ENCODE measurements at places on chromosomes 2 and 18. TPM values are rescaled to one million over a fixed set of nuclear protein-coding genes. Genes with fewer than 3 reads are reported as not detected.
A peak's percentile ranks its signal among the peaks of the same experiment; 100 is the strongest.

- H3K27ac ChIP-seq: no peak overlapping the region
- peaks cover 99% of the 10 kb centered on the region for H3K36me3 ChIP-seq
- H3K27me3 ChIP-seq: no peaks in the 10 kb centered on the region
- H3K4me1 ChIP-seq: no peaks in the 10 kb centered on the region
- no peak overlapping the region for H3K4me3 ChIP-seq
Observed at GRCh38 chr2:128187032-128187654, 96.1 kb downstream of the UGGT1 start.

DNA sequence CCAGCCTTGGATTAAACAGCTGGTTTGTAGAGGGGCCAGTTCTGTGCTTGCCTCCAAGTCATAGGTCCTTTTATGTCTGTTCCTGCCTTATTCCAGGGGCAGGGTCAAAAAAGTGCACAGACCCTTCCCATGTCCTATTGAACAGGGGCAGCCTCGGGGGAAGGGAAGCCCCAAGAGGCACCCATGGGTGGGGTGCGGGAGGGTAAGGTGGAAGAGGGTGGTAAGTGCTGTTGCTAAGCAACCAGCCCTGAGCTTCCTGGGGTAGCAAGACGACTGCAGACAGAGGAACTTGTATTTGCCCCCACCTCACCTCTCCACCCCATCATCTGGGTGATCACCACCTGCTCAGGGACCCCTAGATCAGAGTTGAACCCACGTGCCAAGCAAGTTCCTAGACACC is 7.7 kb downstream of the DNMT3A start:
- no peaks in the 10 kb centered on the region for H3K27me3 ChIP-seq
- no peak overlapping the region for H3K4me3 ChIP-seq
- no peak overlapping the region for H3K27ac ChIP-seq
- H3K4me1 ChIP-seq: no peaks in the 10 kb centered on the region
- no peak for DNase-seq

Gene CDH7
- total RNA-seq: not detected

GRCh38 chr18:10475276-10475653 is 20.8 kb downstream of the APCDD1 start:
- no peaks in the 10 kb centered on the region for H3K36me3 ChIP-seq
- no peak for DNase-seq
- H3K27ac ChIP-seq: no peak overlapping the region
- peaks cover 9% of the 10 kb centered on the region for H3K4me1 ChIP-seq

GRCh38 chr18:52898485-52899058 is 558.6 kb downstream of the DCC start:
- H3K4me1 ChIP-seq: no peaks in the 10 kb centered on the region
- no peak overlapping the region for H3K4me3 ChIP-seq
- no peaks in the 10 kb centered on the region for H3K27me3 ChIP-seq
- DNase-seq: no peak

GRCh38 chr2:179440642-179441251 is 176.1 kb upstream of the SESTD1 start:
- no peak overlapping the region for H3K4me3 ChIP-seq
- no peak overlapping the region for H3K27ac ChIP-seq
- H3K4me1 ChIP-seq: no peaks in the 10 kb centered on the region

DNA sequence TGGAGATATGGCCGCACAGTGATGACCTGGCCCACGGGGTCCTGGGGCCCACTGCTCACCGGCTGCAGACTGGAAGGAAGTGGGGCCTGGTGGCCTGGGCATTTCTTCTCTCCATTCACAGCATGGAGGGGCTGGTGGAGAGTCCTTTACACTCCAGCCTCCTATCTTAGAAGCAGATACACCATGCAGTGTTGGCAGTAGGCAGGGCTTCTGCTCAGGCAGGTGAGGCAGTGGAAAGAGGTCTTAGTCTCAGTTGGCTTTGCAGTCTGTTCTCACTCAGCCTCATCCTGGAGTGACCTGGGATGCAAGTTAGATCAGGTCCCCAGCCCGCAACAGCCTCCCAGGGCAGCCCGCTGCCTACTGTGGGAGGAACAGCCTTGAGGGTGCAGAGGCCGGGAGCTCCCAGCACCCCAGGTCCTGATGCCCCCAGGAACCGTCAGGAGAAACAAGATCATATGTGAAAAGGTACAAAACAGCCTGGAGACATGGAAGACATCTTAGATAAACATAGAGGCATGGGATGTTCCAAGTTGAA is 45.8 kb upstream of the OTOS start:
- H3K27ac ChIP-seq: no peak overlapping the region
- H3K36me3 ChIP-seq: no peaks in the 10 kb centered on the region
- no peaks in the 10 kb centered on the region for H3K27me3 ChIP-seq

GRCh38 chr18:70421471-70422390 is 132.9 kb downstream of the SOCS6 start:
- no peaks in the 10 kb centered on the region for H3K36me3 ChIP-seq
- peak overlapping the region; percentile 73 for H3K27ac ChIP-seq
- no peaks in the 10 kb centered on the region for H3K27me3 ChIP-seq
- H3K4me1 ChIP-seq: peaks cover 48% of the 10 kb centered on the region
- no peak for DNase-seq
- H3K4me3 ChIP-seq: no peak overlapping the region

Gene PFN4
- not detected for total RNA-seq

Gene SLC23A3
- 1.7 TPM for total RNA-seq

GRCh38 chr2:189309331-189309730 is 129.8 kb upstream of the COL5A2 start:
- no peaks in the 10 kb centered on the region for H3K27me3 ChIP-seq
- no peak overlapping the region for H3K4me3 ChIP-seq
- DNase-seq: no peak
- no peaks in the 10 kb centered on the region for H3K36me3 ChIP-seq
- no peaks in the 10 kb centered on the region for H3K4me1 ChIP-seq

Gene SS18
- total RNA-seq: 78.2 TPM
